ENCODE measurements at places on chromosomes 1 and 21. TPM values are rescaled to one million over a fixed set of nuclear protein-coding genes. Genes with fewer than 3 reads are reported as not detected.

CFHR3 gene
- polyA plus RNA-seq: 0.47 TPM

GRCh38 chr21:40595806-40596205 is 251.2 kb downstream of the DSCAM start:
- no peak for DNase-seq

DNA sequence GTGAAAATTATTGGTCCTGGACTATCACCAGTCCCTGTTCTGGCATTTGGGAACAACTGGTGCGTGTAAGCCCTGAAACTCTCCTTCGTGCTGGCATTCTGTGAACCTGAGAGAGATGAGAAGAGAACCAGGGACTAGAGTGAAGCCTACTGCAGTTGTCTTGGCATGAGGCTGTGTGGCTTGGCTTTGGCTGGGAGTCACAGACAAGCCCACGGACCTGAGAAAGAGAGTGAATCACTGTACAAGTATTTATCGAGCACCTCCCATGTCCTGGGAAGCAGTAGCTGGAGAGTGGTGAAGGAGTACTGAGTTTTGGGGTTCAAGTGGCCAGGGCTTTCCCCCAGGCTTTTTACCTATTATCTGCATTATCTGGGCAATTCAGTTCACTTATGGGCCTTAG is 63.3 kb downstream of the FGGY start:
- peak; percentile 2 for DNase-seq

GRCh38 chr21:34544032-34544496 is 32.1 kb upstream of the KCNE1 start:
- DNase-seq: peak; percentile 53

DNA sequence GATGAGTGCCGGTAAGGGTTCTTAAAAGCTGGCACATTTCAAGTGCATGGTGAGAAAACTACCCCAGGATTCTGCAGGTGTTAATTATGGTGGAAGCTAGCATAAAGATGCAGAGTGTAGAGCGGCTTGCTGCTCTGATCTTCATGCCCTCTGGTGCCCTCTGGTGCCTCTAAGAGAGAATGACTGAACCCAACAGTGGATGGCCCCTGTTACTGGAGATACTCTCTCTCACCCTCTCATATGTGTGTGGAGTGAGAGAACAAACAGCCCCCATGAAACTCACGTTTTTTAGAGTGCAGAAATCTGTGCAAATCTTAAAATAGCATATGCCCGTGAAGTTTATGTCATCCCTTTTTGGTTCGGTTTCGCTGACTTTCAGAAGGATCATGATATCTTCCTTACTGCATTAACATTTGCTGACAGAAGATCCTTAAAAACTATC is 90.0 kb downstream of the GRIK1 start:
- peak; percentile 5 for DNase-seq

FCER1G gene
- not detected for polyA plus RNA-seq

CYP2J2 gene
- polyA plus RNA-seq: 0.09 TPM

TCHHL1 gene
- not detected for polyA plus RNA-seq

KRTAP19-3 gene
- polyA plus RNA-seq: not detected

ZNF697 gene
- polyA plus RNA-seq: 2.0 TPM

DNA sequence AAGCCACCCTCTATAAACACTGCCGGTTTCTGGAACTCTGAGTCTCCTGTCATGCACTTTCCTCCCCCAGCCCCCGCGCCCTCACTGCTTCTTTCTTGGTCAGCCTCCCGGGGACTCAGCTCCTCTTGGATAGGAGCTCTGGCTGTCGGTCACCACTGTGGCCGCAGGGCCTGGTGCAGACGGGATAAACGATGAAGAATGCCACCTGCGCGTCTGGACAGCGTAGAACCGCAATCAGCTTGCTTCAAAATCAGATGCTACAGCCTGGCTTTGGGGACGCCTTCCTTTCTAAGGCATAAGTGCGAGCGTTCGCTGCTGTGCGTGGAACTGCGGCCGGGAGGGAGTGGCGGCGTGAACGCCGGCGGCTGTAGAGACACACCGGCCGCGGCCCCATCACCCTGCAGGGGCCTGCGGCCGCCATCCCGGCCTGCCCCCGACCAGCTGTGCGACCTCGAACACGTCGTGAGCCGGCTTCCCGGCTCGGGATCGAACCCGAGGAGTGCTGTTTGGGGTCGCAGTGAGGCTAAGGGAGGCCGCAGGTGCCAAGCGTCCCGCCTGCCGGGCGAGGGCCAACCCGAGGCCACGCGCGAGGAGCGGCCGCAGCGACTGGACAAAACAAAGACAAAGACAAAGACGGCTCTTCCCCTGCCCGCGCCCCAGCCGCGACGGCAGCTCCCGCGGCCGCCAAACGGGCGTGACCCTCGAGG is 688 bp downstream of the PTTG1IP start:
- no peak for DNase-seq

DNA sequence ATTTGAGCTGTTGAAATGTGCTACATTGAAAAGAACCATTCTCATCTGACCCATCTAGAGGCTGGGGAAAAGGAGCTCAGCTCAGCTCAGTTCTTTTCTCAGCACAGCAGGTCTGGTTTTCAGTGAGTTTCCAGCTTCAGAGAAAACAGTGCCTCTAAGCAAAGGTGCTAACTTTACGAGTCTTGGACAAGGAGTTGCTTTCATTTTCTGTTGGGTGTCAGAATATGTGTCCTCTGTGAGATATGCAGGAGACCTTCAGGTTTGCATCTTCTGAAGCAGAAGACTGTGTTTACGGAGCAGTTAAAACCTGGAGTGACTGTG is 321.3 kb upstream of the USP24 start:
- DNase-seq: no peak

- peak; percentile 46 for DNase-seq
Observed at GRCh38 chr1:109649491-109649914, 6.4 kb upstream of the GSTM4 start.

- peak; percentile 18 for DNase-seq
Observed at GRCh38 chr1:51792864-51793263, 85.7 kb downstream of the NRDC start.
